ENCODE measurements at places on chromosomes 4 and X.
A peak's percentile ranks its signal among the peaks of the same experiment; 100 is the strongest.

DNA sequence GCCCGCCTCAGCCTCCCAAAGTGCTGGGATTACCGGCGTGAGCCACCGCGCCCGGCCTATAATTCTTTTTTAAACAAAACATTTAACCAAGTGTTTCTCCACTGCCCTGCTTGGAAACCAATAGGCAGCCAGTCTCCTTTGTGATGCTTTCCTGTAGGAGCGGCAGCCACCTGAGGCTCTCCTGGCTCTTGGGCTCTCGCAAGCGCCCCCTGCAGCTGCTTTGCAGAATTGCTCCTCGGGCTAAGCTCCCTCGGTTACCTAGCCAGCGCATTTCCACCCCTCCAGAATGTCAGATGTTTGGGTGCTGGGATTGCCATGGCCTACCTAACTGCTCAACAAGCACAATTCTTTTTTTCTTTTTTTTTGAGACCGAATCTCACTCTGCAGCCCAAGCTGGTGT, 7.7 kb downstream of the S100P start:
- no peak for DNase-seq

DNA sequence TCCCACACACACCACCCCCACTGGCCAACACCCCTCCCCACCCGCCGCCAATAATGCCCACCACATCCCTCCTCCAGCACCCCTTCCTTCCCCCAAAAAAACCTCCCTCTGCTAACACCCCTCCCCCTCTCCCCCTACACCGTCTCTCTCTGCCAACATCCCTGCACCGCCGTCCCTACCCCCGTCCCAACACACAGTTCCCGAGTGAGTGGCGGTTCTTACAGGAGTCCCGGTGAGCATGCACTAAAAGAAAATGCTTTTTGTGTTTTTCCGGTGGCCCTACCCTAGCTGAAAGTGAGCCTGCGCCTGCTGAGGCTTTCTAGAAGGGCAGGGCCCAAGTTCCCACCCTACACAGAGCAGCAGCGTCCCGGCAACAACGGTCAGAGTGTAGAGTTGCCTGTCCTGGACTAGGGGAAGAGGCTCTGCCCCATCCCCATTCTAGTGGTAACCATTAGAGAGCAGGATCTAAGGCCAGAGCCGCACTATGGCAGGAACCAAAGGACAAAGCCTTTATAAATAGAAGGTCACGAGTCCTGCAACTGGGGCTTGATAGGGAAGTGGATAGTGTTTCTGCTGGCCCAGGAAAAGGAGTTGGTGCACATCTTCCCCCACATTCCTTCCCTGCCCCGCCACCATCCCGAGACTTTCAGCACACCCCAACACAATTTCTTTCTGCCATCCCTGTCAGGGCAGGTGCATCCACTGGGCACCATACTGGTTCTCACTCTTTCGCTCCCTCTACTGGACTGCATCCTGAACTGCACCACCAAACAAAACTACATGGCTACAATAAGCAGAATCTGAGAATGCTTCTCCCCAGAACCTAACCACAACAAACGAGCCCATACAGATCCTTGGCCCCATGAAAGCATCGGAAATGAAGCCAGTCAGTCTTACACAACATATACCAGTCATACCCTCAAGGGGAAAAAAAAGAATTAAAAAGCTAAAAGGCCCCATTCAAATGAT, 78.1 kb upstream of the PAGE3 start:
- DNase-seq: peak; percentile 18

- DNase-seq: no peak
Measured at GRCh38 chr4:79489506-79489905, 81.5 kb upstream of the GK2 start.

- DNase-seq: no peak
Measured at GRCh38 chrX:45660477-45660876, 459.8 kb upstream of the DIPK2B start.

DNA sequence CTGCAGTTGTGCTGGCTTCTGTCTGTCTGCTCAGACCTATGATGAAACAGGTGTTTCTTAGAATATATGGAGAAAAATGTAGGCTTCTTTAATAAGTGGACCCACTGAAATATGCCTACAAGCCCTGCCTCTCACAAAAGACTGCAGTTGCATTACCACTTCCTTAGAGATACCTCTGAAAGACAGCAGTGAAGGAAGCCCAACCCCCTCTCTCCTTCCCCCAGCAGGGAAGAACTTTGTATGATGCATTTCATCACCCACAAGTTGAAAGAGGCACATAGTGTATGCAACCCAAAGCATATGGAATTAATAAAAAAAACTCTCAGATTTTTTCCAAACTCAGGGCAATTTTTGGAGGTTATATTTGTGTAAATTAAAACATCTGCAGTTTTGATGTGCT, 916.7 kb downstream of the TECRL start:
- no peak for DNase-seq

GRCh38 chr4:143282211-143282707, 54.4 kb upstream of the GAB1 start:
- DNase-seq: no peak

DNA sequence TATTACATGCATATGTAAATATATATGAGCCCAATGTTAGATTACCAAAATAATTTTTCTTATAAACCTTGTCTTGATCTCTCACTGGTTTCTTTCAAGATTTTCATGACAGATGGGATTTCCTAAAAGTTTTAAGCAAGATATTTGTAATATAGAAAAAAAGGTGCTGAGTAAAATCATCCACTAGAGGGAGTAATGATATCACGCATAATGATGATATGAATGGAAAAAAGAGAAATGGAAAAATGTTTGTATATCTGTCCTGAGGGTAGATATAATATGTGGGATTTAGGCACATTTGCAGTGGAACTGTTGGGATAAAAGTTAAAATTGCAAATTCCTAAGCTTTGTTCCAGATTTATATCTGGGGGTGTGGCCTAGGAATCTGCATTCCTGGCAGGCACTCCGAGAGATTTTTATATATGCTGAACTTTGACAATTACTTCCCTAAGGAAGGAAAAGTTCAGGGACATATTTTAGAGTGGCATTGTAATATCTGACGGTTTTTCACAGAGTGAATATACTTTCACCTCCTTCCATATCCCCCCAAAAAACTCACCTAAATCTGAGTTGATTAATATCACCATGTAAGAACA, 60.5 kb downstream of the TMA16 start:
- peak; percentile 33 for DNase-seq

- no peak for DNase-seq
Measured at GRCh38 chr4:163592212-163592611, 97.7 kb downstream of the TMA16 start.

GRCh38 chr4:17636696-17637622, 22.5 kb downstream of the MED28 start:
- peak; percentile 87 for DNase-seq

GRCh38 chrX:129540722-129541184, 694 bp downstream of the OCRL start:
- DNase-seq: no peak

GRCh38 chrX:43953218-43953617, 20.0 kb downstream of the NDP start:
- no peak for DNase-seq

DNA sequence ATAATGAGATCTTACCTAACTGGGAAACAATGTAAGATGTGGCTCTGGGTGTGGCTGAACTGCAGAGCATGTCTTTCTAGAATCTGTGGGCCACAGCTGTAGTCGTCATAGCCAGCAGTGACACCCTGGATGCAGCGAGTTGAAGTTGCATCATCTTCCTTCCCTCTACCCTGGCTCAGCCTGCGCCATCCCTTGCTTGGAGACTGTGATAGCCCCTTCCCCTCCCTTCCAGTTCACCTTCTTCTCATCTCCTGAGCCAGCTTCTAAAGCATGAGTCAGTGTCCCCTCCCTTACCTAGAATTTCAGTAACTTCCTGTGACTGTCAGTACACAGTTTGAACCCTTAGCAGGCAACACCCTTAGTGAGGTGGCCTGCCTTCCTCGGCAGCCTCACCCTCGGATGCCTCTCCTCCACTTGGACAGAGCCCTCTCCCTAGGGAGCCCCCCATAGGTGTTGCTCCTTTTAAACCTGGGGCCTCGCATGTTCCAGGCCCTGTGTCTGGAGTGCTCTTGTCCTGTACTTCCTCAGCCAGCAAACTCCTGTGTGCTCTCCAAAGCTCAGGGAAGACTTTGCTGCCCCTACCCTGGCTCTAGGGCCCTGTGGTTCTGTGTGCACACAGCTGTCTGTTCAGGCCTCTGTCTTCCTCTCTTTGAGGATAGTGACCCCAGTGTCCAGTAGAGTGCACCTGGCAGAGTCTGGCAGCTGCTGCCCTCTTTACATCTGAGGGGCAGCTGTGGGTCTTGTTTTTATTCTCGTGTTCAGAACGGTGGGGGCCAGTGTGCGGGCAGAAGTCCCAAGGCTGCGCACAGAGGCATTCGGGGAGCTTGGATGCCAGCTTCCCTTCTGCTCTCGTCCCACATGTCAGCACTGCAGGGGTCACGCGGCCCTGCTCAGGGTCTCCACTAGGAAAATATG, 43.7 kb upstream of the TADA2B start:
- DNase-seq: no peak

GRCh38 chr4:101192244-101192643, 155.1 kb downstream of the PPP3CA start:
- no peak for DNase-seq

- no peak for DNase-seq
Measured at GRCh38 chr4:92451782-92452181, 148.0 kb downstream of the GRID2 start.

GRCh38 chrX:137031517-137032340, 2.1 kb downstream of the GPR101 start:
- DNase-seq: peak; percentile 56

- DNase-seq: no peak
Measured at GRCh38 chrX:47191331-47191730, 2.3 kb upstream of the UBA1 start.

DNA sequence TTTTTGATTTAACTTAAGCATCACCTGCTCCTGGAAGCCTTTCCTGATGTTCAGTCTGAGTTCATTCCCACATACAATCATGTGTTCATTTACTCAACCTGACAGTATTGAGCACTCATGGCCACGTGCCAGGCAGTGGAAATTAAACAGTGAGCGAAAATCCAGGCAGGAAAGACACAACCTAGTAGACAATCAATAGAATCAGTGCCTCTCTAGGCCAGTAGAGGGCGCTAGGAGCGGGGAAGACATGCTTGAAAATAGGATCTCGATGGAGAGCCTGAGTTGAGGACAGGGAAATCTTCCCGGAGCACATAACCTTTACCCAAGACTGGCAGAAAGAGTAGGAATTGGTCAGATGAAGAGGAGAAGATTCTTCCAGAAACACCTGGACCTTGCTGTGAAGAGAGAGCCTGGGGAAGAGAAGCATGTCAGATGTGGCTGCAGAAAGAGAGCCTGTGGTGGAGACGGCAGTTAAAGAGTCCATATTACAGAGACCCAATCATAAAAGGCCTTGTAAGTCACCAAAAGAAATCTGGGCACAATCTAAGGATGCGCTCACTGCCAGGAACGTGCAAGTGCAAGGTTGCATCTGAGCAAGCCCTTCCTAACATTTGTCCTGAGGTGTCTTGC, 103.5 kb downstream of the LDB2 start:
- peak; percentile 55 for DNase-seq

DNA sequence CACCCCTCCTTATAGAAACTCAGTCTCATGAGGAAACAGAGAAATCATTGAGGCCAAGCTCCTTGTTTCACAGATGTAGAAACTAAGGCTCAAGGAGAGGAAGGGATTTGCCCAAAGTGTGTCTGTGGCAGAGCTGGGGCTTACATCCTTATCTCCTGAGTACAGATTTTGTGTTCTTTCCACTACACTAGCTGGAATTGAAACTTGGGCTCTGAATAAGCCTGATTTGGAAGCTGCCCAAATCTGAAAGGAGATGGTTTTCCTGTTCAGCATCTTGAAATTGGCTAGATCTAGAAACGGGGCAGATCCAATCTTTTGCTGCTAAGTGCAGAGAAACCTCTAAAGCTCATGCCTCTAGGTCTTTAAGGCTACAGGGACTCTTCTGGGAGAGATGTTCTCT, 24.3 kb downstream of the AWAT2 start:
- DNase-seq: no peak

GRCh38 chr4:54433686-54434085, 204.6 kb downstream of the PDGFRA start:
- no peak for DNase-seq

GRCh38 chr4:113349430-113349829, 300.0 kb downstream of the ANK2 start:
- no peak for DNase-seq

- no peak for DNase-seq
Measured at GRCh38 chr4:6267573-6267972, 2.1 kb upstream of the WFS1 start.

DNA sequence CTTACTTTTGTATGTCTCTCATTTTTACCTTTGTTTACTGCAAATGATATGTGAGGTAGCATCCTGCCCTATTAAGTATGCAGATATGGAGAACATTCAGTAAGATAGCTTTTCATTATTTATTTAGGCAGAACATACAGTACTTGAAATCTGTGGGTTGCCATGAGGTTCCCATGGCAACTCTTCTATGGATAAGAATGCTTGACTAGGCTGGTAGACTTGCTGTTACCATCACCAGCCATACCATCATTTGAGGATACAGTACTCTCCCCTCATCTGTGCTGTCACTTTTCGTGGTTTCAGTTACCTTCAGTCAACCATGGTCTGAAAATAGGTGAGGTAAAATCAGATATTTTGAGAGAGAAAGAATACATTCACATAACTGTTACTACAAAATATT, 56.7 kb downstream of the NAF1 start:
- no peak for DNase-seq

DNA sequence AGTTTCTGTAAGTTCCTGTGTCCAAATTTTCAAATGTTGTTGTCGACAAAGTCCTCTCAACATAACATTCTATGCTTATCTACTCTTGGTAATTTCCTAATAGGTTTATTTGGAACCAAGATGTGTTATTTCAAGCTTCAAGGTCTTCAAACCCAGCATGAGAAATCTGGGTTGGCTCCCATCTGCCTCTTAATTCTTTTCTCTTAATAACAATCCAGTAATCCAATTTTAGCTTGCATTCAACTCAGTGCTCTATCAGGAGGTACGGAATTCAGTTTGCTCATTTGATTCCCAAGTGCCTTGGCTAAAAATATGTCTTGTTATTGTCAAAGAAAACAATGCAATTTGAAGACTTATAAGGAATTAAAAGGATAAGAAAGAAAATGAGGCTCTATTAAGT, 235.5 kb upstream of the MID1 start:
- no peak for DNase-seq

GRCh38 chr4:23746027-23746426, 143.8 kb downstream of the PPARGC1A start:
- DNase-seq: no peak

DNA sequence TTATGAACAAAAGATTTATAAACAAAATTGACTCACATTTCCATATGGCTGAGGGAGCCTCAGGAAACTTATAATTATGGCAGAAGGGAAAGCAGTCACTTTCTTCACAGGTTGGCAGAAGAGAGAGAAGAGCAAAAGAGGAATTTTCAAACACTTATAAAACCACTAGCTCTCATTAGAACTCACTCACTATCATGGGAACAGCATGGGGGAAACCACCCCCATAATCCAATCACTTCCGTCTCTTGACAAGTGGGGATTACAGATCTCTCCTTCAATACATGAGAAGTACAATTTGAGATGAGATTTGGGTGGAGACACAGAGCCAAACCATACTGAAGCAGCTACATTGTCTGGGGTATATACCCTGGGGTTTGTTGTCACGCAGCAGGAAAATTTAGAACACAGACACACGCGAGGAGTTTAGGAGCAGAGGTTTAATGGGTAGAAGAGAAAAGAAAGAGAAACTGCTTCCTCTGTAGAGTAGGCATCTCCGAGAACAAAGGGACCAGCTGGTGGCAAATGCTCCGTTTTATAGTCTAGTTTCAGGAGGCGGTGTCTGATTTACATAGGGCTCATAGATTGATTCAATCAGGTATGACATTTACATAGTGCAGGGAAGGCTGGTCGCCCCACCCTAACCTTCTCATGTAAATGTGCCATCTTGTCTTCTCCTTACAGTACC, 2277.7 kb upstream of the AGA start:
- DNase-seq: no peak

All from AG08395 (cell line).